ENCODE measurements at places on chromosomes 12 and 14. TPM values are rescaled to one million over a fixed set of nuclear protein-coding genes. Genes with fewer than 3 reads are reported as not detected.

GRCh38 chr14:38405851-38406635 is 150.2 kb upstream of the CLEC14A start:
- H3K27ac ChIP-seq: no peak overlapping the region
- H3K4me3 ChIP-seq: no peak overlapping the region
- no peaks in the 10 kb centered on the region for H3K4me1 ChIP-seq
- H3K27me3 ChIP-seq: no peaks in the 10 kb centered on the region
- no peaks in the 10 kb centered on the region for H3K36me3 ChIP-seq

DNA sequence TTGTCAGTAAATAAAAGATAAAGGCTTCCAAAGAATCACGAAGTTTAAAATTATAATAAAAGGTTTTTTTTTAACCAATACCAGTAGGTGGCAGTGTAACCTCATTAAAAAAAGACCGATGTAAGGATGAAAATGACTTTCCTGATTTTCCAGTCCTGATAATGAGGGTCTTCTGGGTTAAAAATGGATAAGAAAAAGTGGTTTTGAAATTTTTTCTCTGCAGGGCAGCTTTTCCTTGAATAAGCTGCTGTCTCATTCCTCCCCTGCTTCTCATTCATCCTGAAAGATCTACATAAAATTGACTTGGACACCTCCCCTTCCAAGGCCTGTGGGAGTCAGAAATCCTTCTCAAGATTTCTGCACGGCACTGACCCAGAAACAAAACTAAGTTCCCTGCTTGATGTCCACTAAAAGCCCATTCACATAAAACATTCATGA is 58.9 kb upstream of the FBXO33 start:
- no peaks in the 10 kb centered on the region for H3K4me1 ChIP-seq
- no peaks in the 10 kb centered on the region for H3K27me3 ChIP-seq
- H3K4me3 ChIP-seq: no peak overlapping the region

GRCh38 chr12:5246196-5246595 is 185.7 kb upstream of the NTF3 start:
- no peaks in the 10 kb centered on the region for H3K4me1 ChIP-seq
- no peak overlapping the region for H3K27ac ChIP-seq
- no peak for DNase-seq
- H3K27me3 ChIP-seq: no peaks in the 10 kb centered on the region
- H3K36me3 ChIP-seq: no peaks in the 10 kb centered on the region

DNA sequence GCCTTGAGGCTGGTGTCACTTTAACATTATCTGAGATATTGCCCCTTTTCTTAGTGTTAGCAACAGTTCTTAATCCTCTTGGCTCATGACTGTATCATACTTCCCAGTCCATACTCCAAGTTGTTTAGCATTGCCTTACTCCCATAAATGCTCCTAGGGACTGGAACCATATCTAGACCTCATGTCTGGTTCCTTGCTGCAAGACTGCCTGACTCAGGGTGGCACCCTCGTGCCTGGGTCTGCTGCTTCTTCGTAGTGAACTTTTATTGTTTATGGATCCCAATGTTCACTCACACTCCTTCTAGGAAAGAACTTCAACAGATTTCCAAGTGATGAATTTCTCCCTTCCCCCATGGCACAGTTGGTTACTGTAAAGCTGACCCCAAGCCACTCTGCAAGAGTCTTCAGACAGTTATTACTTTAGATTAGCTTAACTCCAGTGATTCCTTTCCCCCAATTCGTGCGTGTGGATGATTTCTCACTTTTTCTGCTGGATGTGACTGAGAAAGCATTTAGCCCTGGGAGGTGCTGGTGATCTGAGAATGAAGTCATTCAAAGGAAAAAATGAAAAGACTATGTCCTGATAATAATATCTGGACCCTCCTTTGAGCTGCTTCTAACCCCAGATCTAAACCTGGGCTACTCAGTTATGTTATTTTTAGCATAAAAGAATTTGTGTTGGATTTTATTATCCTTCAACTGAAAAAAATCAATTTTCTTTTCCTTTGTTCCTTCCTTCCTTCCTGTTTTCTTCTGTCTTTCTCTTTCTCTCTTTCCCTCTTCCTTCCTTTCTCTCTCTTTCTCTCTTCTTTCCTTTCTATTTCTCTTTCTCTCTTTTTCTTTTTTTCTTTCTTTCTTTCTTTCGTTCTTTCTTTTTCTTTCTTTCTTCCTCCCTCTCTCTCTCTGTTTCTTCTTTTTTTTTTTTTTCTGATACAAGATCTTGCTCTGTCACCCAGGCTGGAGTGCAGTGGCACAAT is 47.5 kb upstream of the PPP1R12A start:
- H3K27me3 ChIP-seq: no peaks in the 10 kb centered on the region
- peaks cover 9% of the 10 kb centered on the region for H3K4me1 ChIP-seq
- no peaks in the 10 kb centered on the region for H3K36me3 ChIP-seq
- DNase-seq: no peak

Gene DPPA3
- total RNA-seq: not detected

Gene EEA1
- 7.3 TPM for total RNA-seq
